Left colon (tissue), 2 donors: ENCODE measurements at places on chromosomes 3 and 15. TPM values are rescaled to one million over a fixed set of nuclear protein-coding genes. Genes with fewer than 3 reads are reported as not detected.

GRCh38 chr3:193783166-193783896 is 190.3 kb downstream of the OPA1 start:
- no peak for DNase-seq

Gene ZIC1
- total RNA-seq: not detected

Gene CYP8B1
- total RNA-seq: not detected

DNA sequence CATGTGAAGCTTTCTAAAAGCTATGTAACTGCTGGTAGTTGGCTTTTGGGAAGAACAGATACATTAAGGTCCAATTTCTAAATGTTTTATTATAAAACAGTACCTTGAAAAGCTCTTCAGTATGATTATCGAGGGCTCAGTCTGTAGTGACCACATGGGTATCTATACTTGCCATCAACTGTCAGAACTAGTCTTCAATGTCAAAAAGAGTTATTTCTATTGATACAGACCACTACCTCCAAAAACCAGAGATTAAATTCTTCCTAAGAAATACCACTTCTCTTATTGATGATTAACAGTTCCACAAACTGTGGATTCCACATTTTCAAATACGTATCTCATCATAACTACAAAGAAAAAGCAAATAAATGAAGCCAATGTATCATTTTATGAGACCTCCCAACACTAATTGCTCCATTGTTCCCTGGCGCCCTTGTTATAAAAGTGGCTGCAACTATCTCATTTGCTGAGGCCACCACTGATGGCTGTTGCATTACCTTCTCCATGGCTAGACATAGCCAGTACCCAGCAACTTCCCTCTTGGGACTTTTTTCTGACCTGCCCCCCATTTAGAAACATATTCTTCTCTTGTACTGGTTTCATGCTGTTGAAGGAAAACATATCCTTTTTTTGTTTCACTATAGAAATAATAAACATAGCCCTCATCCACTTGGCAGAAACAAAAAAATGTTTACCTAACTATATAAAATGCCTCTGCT is 33.9 kb upstream of the MBNL1 start:
- DNase-seq: no peak

GRCh38 chr3:18153571-18154173 is 271.5 kb downstream of the SATB1 start:
- DNase-seq: no peak
